ENCODE measurements at places on chromosomes 5 and 9.

DNA sequence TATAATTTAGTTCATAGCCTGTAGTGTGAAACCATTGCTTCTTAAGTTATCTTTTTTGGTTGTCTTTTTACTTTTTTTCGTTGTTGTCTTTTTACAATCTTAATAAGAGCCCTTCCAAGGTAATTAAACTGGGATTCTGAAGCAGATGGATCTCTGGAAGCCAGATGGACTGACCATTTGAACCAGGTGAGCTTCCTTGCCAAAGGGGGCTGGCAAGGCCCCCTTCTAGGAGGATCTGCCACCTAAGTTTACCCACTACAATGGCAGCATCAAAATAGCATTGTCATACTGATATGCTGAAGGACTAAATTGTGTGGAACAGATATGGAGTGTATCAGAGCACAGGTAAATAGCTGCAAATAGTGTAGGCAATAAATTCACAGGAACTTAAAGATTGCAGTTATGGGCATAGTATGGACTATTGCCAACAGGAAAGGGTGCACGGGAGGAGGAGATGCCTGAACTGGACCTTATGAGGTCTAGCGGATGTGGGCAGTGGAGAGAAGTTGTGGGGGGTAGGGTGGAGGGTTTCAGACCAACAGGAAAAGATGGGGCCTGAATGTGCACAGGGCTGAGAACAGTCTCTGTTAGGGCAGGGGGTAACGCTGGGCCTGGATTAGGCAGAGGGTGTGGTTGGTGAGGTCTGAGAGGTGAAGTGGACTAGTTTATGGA lies 61.5 kb upstream of the CTXN3 start:
- DNase-seq = no peak

- DNase-seq = no peak
Observed at GRCh38 chr5:125011419-125011818, 265.0 kb upstream of the ZNF608 start.

GRCh38 chr5:114324282-114324681 lies 37.6 kb upstream of the KCNN2 start:
- no peak for DNase-seq

- no peak for DNase-seq
Observed at GRCh38 chr5:1769752-1770442, 29.7 kb downstream of the MRPL36 start.

DNA sequence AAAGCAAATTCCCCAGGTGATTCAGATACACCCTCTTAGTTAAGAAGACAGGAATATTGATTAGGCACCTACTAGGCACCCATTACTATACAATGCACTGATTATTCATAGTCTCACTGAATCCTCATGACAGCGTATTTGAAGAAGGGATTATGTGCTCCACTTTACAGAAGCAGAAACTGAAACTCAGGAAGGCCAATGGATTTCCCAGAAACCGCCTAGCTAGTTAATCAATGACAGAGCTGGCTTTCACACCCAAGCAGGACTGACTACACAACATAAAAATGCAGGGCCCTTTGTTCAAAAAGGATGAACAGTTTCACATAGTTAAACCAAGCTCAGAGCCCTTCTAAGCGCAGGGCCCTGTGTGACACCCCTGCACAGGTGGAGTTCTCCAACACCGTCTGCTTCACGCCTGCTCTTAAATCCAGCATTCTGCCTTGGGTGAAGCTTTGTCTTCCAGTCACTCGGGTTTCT lies 117.3 kb downstream of the TTLL11 start:
- no peak for DNase-seq

DNA sequence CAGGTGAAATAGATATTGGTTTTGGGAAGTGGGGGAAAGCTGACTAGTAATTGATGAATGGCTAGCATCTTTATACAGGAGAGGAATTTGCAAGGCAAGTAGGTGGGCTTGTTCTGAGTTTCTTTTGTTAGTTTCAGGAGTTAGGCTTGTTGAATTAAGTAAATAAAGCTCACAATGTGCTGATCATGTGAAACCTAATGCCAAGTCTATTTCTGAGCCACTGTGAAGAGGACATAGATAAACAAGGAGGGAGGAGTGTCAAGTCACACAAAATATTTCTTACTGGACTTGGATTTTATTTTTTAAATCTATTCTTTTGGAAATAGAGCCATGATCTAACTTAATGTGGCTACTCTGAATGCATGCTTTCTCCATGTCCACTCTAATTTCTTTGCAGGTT lies 19.9 kb downstream of the GDA start:
- no peak for DNase-seq

GRCh38 chr5:159786901-159787691 lies 129.2 kb upstream of the ADRA1B start:
- DNase-seq = no peak

DNA sequence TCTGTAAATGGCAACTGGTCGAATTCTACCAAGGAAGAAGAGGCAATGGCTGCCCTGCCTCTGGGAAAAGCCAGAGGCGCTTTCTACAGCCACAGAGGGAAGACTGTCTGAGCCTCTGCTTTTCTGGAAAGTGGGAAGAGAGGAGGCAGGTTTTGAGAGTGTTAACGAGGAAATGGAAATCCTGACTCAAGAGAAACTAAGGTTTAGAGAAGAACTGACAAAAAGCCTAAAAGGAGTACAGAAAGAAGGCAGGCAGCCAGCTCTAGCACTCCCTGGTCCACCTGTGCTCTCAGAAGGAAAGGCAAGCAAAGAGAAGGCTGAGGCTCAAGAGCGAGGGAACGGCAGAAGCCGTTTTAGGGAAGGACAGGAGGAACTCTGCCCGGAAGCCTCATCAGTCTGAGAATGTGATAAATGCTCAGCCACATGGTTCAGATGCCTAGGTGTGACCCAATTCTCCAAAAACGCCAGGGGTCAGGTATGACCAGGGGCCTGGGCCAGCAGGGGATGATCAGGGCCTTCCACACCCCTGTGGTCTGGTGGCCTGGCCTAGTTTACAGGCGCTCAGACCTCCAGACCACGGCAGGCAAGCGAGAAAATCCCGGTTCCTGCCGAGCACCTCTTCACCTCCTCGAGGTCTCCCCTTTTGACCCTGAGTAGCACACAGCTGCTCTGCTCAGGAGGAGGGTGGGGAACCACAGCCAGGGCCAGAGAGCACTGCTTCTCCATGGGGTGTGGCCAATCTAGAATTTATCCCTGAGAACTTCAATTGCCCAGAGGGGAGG lies 79.9 kb upstream of the FBXW11 start:
- no peak for DNase-seq

DNA sequence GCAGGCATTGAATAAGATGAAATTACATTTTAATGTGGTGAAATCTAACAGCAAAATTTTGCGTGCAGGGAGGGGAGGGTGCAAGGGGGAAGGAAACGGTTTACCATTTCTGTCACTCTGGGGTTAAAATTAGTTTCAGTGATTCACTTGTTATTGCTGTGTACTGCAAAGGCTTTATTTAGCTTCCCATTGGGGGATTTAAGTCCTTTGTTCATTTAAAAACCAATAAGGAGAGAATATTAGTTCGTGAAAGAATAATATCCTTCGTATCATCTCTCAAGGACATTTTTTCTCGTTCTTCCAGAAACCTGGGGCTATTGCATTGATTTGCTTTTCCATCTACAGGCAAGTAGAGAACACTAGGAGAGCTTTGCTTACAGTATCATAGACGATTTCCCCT lies 667.8 kb upstream of the RGMB start:
- DNase-seq = no peak
